Head of caudate nucleus (tissue), 42 donors: ENCODE measurements at places on chromosomes 16 and 17.

DNA sequence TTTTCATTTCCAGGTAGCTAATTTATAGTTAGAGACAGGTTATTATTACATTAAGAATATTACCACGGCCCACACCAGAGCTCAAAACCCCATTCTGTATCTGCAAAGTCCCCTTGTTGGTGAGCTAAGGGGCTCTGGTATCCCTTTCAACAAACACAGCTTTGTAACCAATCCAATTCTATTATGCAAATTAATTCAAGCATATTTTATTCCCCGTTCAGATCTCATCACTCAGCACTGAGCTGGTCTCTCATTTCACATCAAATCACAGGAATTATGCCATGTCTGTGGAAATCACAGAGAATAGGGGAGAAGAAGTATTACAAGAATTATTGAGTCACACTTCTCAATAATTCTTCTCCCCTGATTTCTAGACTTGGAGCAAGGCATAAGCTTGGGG lies 111.7 kb downstream of the CDH11 start:
- no peak for DNase-seq

DNA sequence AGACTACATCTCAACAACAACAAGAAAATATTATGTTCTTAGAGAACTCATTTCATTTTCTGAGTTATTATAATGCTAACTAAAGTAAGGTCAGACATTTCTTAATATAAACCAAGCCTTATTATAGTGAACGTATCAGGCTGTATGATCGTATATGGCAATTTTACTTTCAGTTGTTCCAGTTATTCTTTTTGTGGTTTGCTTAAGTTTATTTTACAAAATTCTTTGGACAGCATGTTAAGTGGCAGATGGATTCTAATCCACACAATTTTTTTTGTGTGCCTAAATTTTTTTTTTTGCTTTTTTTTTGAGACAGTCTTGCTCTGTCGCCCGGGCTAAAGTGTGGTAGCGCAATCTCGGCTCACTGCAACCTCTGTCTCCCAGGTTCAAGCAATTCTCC lies 59.0 kb downstream of the VMP1 start:
- no peak for DNase-seq

DNA sequence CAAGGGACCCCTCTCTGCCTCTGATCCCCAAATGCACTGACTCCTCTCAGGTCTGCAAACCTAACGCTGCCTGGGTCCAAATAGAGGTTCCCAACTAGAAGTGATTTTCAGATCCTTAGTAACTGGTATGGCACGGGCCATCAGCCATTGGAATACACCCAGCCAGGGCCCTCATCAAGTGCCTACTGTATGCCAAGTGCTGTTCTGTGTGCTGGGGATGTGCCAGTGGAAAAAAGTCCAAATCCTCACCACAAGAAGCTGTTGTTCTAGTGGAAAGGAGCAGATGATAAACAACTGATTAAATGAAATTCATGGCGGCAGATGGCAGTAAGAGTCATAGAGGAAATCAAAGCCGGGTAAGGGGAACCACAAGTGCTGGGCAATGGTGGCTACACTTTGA lies 57.2 kb upstream of the MED9 start:
- DNase-seq = peak; percentile 84

- DNase-seq = no peak
These were observed 26.0 kb upstream of the ADCY9 start for GRCh38 chr16:4142268-4142667.

DNA sequence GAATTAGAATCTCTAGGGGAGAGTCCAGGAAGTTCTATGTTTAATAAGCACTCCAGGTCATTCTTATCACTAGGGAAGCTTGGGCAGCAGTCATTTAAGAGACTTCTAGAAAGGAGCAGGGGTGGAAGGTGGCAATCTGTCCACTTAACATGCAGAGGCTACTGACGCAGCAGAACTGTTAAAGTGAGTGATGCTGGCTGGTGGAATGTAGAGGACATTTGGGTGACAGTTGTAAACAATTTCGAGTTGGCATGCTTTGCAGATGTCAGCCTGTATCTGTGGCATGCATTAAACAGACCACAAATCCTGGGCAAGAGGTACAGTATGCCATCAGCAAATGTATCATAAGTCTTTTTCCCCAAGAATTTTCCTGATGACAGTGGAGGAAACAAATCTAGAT lies 40.5 kb upstream of the HS3ST3A1 start:
- no peak for DNase-seq

GRCh38 chr17:57678393-57678792 lies 66.7 kb downstream of the CCDC182 start:
- DNase-seq = no peak

GRCh38 chr16:87552772-87553573 lies 49.3 kb upstream of the JPH3 start:
- DNase-seq = peak; percentile 54

DNA sequence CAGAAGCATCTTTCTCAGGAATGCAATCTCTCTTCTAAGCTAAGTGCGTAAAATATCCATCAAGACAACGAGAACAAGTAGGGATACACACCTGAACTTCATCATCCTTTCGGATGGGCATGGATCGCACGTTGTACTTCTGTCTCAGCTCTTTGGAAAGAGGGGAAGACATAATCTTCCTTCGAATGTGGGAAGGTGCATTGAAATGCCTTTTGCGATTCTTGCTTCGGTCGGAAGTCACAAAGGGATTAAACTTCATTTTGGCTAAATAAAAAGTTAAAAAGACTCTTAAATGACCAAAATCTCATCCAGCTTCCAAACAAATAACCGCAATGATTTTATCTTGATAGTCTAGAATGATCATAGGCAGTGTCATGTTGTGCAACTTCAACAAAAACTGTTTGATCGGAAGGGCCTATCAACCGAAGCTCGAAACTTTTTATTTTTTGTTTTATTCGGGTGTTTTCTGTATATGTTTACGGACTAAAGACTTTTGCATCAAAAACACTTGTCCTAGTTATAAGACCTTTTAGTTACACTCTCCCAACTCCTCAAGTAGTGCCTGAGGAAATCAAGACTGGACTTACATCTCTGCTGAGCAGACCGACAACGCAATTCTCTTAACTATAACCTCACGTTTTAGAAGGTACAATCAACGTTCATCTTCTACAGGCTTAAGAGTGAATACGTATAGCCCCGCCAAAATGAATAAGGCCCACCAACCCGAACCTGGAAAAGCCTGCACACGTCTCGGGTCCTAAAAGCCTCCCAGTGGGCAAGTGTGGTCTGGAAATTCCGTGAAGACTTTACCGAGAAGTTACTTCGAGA lies 727 bp downstream of the RPL26 start:
- DNase-seq = no peak

DNA sequence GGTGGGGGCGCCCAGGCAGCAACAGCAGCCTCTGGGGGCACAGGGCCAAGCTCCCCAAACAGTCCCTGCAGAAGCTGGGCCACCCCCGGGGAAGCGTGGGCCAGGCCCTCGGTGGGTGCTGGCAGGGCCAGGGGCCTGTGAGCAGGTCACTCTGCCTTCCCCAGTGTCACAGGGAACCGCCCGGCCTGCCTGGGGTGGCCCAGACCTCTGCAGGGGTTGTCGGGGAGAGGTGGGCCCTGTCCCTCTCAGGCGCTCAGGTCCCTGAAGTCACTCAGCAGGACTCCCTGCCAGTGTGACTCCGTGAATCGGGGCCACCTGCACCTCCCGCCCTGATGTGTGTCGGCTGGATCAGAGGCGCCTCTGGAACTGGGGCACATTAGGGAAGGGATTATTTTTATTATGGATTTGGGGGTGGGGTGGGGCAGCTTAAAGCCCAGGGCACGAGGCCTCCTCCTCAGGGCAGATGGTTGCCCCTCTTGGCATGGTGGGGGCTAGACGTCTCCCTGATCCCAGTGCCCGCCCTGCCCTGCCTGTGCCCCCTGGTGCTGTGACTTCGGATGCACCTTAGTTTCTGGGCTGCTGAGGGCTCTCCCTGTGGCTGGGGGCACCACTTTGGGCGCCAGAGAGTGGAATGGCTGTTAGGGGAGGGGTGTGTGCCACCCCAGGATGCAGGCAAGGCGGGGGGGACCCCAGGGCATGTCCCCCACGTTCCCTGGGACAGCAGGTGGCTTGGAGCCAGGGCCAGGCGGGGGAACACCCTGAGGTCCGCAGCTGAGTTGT lies 1.2 kb upstream of the GNG13 start:
- DNase-seq = no peak

- no peak for DNase-seq
These were observed 21.1 kb upstream of the CORO6 start for GRCh38 chr17:29643817-29644160.

DNA sequence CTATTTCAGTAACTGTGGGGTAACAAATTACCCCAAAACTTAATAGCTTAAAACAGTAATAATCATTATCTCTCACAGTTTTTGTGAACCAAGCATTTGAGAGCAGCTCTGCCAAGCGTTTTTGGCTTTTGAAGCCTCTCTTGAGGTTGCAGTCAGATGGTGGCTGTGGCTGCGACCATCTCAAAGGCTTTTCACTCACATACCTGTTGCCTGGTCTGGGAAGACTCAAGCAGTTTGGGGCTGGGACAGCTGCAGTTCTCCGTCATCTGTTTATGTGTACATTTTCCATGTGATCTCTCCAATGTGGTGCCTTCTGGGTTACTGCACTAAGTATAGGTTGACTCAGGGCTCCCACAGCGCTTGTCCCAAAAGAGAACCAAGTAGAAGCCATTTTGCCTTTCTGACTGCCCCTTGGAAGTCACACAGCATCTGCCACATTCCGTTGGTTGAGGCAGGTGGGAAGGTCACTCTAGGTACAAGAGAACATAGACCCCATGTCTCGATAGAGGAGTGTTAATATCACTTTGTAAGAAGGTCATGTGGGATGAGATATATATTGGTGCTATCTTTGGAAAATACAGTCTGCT lies 49.6 kb downstream of the LDHD start:
- DNase-seq = no peak

GRCh38 chr16:8894736-8895334 lies 12.7 kb downstream of the LITAFD start:
- no peak for DNase-seq

- no peak for DNase-seq
These were observed 404.6 kb downstream of the MAF start for GRCh38 chr16:79195938-79196337.

DNA sequence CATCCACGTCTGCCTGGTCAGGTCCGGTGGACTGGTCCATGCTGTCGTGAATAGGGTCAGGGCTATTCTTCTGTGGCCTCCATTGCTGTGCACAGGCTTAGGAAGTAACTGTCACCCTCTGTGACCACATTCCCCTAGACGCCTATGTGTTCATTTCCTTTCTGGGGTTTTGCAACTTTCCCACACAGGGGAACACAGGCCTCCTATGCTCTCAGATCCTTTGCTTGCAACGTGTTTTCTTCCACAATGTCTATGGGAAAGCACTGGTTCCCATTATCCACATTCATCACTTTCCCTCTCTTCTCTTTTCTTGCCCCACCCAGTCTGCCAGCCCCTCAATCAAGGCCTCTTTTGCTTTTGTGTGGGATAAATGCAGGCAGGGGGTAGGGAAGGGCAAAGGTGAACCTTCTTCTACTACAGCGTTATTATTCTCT lies 43.2 kb upstream of the DNAJA2 start:
- DNase-seq = no peak
